ENCODE measurements at places on chromosomes 12 and 14. TPM values are rescaled to one million over a fixed set of nuclear protein-coding genes. Genes with fewer than 3 reads are reported as not detected.

- no peak for DNase-seq
These were observed 34.4 kb upstream of the NDUFA12 start for GRCh38 chr12:95037906-95038305.

Gene KIF21A
- 26.4 TPM for total RNA-seq

Gene PTGER2
- total RNA-seq, result not detected

- DNase-seq, result peak; percentile 42
These were observed 92.1 kb downstream of the ETV6 start for GRCh38 chr12:11741434-11742092.

DNA sequence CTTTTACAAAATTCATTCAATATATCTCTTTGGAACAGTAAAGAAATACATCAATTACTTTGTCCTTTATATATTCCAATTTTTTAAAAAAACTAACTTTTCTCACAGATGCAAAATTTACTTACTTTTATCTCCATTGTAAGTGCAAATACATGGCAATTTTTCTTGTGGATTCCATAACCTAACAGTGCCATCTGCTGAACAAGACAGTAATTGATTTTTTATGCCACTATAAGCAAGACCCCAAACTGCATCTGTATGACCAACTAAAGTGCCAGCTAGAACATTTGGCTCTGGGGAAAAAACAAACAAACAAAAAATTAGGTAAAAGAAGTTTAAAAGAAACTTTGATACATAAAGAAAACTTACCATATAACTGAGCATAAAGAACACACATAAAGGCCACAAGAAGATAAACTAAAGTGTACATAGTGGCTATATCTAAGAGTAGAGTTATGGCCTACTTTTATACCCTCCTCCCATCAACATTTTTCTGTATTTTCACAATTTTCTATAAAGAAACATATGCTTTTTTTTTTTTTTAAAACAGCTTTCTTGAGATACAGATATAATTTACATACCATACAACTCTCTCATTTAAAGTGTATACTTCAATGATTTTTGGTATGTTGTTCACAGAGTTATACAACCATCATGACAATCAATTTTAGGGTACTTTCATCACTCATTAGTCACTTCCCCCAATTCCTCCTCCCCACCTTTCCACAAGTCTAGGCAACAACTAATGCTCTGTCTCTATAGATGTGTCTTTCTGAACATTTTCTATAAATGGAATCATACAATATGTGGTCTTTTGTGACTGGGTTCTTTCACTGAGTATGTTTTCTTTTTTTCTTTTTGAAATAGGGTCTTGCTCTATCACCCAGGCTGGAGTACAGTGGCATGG, 32.6 kb downstream of the COCH start:
- DNase-seq, result peak; percentile 69

DNA sequence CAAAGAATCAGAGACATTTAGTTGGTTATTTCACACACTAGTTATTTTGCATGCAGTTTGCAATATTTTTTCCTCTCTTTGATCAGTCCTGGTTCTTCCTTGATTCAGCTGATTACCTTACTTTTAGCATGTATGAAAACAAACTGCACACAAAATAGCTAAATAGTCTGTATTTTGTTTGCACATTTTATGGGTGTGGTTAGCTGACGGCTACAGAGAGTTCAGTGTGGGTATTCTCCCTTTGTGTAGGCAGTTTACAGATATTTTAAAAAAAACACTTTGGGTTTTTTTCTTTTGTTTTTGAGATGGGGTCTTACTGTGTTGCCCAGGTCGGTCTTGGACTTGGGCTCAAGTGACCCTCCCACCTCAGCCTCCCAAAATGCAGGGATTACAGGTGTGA, 28.5 kb downstream of the TOGARAM1 start:
- DNase-seq, result no peak

DNA sequence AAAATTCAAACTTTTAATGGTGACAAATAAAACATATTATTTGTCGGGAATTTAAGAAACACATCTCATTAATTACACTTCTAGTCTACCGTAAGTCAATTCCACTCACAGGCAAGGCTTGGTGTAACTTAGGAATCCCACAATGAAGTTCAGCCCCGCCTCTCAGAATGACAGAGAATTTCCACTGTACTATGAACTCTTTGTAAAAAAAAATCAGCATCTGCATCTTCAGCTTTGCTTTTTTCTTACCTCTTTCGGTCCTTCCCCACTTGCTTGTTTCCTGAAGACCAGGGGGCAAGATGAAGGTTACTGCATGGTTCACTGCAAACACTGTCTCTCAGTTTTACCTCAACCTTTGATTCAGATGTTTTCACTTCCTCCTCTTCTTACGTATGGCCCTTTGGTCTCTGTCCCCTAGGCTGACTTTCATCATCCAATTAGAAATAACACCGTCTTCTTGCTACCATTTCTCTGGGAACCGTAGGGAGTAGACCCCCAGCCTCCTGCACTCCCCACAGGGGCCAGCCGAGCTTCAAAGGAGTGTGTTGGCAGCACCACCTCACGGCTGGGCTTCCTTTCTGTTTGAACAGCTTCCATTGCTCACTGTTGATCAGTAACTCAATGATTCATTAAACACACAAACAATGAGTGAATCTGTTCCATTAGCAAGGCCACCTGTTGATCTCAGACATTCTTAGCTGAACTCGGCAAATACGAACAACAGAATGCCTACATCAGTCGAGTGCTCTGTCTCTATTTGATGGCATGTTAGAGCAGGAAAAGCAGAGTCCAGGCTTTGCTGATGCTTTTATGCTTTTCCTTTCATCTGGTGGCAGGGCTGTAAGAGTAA, 343.0 kb downstream of the BMP4 start:
- DNase-seq, result peak; percentile 15

DNA sequence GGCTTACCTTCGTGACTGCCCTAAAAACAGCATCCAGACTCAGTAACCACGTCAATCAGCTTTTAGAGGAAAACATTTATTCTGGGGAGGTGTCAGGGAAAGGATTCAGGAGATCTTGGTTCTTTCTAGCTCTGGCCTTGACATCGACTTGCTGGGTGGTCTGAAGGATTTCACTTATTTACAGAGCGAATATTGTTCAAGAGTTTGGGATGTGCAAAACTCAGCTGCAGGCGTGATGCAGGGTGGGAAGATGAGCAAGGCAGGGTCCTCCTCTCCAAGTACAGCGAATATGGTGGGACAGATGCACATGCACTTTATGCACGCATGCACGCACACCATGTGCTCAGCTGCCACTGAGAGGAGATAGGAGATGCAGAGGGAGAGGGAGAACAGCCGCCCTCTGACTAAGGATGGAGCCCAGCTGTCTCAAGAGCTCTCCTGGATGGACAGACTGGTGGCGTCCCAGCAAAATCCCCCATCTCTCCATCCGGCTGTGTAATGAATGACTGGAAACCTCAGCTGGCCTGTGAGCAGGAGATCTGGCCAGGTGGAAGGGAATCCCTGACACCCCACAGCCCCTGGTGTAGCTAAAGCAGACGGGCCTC, 24.4 kb upstream of the BDKRB1 start:
- DNase-seq, result no peak

Gene TMPRSS12
- not detected for total RNA-seq

- DNase-seq, result no peak
These were observed 4.4 kb upstream of the FBXL14 start for GRCh38 chr12:1598757-1599156.

DNA sequence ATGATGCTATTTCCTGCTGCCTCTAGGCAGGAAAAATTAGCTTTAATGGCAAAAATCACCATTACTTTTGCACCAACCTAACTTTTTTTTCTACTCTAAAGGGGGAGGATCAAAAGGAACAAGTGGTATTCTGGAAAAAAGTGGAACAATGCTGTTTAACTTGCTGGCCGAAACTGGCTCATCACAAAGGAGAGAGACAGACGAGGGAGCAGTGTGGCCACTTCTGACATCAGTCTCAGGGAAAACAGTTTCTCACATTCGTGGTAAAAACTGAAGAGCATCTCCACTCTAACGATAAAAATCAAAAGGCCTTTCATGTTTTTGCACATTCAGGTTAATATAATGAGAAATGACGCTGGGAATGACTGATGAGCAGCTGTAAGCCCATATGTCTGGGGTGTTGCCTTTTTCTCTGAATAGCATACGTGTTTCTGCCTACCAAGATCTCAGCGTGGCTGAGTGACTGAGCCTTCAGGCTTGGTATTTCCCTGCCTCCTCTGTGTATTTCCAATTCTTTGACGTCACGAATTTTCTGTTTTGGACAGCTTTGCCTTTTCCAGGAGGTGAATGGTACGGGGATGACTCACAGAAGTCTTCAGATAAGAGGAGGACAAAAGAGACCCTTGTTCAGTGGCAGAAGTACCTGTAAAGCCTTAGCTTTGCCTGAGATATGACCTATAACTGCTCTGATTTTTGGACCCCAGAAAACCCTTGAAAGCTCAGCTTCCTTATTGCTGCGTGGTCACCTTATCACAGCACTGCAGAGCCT, 358.8 kb downstream of the GLT1D1 start:
- no peak for DNase-seq

DNA sequence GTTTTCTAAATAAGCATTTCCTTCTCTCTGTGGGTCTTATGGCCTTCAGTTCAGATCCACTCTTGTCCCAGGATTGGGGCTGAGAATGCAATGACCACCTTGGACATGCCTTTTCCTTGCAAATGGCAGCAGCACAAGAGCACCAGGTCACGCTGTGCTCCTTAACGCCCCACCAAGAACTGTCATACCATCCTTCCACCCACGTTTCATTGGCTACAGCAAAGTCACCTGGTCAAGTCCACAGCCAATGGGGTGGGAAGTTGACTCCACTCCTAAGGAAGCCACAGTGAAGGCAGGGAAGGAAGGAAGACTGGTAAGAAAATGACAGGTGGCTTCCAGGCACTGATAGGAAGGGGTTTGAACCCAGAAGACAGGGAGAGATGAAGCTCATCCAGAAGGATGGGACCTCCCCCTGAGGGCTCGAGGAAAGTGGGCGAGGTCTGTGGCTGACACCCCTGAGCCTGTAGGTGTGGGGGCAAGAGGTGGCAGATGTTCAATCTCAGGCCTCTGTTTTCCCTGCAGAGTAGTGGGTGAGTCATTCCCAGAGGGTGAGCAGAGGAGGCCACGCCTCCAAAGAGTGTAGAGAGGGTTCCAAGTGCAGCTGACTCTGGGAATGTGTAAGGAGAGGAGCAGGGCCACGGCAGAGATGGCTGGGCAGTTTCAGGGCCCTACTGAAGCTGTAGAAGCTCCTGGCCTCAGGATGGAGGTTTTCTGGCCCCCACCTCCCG, 113.5 kb upstream of the VRK1 start:
- no peak for DNase-seq

- DNase-seq, result no peak
These were observed 76.0 kb downstream of the PAWR start for GRCh38 chr12:79614730-79615129.

- no peak for DNase-seq
These were observed 52.9 kb upstream of the CCND2 start for GRCh38 chr12:4220536-4221257.

DNA sequence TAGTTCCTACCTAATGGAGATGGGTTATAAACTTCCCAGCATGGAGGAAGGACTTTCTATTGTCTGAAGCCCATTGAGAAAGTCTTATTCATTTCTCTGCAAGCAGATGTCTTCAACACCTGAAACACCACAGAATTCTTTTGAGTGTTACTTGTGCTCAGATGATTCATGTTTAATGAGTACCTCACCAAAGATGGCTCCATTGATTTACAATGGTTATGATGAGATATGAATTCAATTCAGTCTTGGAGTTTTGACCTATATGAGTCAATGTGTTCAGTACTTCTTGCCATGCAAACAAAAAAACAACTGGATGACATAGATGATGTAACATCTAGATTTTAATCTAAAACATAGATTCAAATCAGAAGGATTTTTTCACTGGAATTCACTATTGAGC, 15.4 kb upstream of the PAWR start:
- DNase-seq, result peak; percentile 93

- DNase-seq, result no peak
These were observed 106.6 kb upstream of the NCOR2 start for GRCh38 chr12:124673801-124674617.

- DNase-seq, result no peak
These were observed 2.8 kb downstream of the TMX1 start for GRCh38 chr14:51242545-51243490.

DNA sequence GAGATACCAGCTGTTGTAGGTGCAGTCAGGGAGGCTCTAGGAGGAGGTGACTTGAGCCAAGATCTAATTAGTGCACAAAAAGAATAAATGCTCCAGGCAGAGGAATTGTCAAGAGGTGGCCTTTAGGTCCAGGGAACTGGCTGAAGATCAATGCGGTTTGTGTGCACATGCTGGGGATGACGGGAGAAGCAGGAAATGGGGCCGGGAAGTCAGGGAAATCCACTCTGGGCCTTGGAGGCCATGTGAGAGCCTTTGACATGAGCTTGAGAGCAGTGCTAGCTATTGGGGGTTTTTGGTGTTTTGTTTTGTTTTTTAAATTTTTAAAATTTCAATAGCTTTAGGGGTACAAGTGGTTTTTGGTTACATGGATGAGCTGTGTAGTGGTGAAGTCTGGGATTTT, 67.4 kb downstream of the MVK start:
- no peak for DNase-seq

DNA sequence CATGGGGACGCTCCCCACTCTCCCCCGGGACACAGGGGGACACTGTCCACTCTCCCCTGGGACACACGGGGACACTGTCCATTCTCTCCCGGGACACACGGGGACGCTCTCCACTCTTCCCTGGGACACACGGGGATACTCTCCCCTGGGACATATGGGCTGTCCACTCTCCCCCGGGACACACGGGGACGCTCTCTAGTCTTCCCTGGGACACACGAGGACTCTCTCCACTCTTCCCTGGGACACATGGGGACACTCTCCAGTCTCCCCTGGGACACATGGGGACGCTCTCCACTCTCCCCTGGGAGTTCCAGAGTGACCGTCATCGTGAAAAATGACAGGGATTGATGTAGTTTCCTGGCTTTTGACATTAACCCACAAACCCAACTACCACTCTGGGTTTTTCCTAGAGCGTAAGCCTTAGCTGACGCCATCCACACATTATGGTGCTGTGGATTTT, 3.0 kb upstream of the P2RX2 start:
- DNase-seq, result no peak

DNA sequence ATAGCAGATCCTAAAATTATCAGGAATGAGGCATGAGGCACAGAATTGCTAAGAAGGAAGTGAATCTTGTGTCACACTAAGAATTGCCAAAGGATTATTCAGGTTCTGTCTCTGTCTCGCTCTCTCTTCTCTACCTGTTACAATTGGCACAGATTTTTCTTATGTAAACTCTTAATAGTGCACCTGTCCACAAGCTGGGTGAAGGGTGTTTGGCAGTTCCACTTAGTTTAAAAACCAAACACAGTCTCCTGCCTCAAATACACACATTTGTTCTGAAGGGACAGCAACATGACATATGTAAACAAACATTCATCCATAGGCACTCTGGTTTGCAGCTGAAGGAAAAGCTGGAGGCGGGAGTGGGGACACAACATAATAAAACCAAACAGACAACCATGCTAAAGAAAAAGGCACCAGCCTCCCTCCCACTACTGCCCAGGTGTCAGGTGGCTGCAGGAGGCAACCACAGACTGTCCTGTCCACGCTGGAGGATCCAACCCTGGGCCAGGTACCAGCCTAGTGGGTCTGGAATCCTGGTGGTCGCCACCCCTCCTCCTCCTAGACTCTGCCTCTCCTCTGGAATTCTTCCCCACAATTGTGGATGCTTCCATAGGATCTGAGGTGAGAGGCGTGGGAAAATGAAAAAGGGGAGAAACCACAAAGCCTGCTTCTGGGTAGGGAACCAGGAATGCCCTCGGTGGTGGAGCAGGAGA, 81.2 kb downstream of the TMEM260 start:
- DNase-seq, result no peak

- DNase-seq, result no peak
These were observed 1.7 kb upstream of the HOXC4 start for GRCh38 chr12:54051874-54052437.

- DNase-seq, result no peak
These were observed 42.6 kb downstream of the FRS2 start for GRCh38 chr12:69512820-69513219.

Measured in foreskin keratinocyte (primary cell).